NCI-H524 treated with DMSO at 0.1 percent for 48 hours (cell line): ENCODE measurements at places on chromosomes 6 and 20.
A peak's percentile ranks its signal among the peaks of the same experiment; 100 is the strongest.

DNA sequence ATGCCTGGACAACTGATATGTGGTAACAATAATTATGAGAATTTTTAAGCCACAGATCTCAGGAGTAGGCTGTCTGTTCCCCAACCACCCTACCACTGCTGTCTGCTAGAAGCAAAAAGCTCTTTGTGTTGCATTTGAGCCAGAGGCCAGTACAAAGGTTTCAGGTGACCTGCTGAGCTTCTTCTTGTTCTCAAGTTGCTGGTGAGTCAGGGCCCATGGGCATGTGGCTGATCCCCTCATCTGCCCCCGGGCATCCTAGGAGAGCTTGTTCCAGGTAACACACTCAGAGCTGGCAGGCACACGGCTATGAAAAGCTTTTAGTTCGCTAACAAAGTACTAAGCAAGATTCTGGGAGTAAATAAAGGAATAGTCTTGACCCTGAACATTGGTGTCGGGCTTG, 285.3 kb downstream of the CDC5L start:
- no peak for DNase-seq

GRCh38 chr6:51349857-51350256, 531.2 kb downstream of the TFAP2B start:
- DNase-seq: no peak

- DNase-seq: no peak
Observed at GRCh38 chr6:14126191-14126590, 8.6 kb downstream of the CD83 start.

DNA sequence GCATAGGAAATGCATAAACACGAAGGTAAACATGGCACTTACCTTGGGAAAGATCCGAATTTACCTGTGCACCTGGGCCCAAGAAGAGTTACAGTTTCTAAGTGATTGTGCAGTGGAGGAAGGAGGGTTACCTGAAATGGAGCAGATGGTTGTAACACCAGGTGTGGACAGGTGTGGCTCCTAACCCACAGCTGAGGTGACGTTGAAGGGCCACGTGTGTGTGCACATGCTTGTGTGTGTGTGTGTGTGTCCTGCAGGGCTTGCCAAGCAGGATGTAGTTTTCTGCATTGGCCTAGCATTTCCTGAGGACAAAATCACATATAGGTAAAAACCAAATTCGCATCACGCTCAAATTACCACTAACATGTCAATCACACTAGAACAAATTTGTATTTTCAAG, 240.8 kb downstream of the ANKRD60 start:
- DNase-seq: no peak

- no peak for DNase-seq
Observed at GRCh38 chr6:50922579-50923525, 104.2 kb downstream of the TFAP2B start.

DNA sequence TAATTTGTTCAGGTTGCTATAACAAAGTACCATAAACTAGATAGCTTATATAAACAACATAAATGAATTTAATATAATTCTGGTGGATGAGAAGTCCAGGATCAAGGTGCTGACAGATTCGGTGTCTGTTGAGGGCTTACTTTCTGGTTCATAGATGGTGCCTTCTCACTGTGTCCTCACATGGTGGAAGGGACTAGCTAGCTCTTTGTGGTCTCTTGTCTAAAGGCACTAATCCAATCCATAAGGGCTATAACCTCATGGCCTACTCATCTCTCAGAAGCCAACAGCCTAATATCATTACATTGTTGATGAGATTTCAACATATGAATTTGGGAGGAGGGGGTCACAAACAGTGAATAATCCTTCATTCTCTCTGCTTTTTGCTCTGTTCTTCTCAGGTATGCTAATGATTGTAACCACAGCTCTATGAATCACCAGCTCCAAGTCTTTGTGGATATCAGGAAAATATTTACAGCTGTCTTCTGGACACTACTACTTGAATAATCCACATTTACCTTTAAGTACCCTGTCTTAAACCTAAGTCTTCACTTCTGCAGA, 122.3 kb downstream of the NKAIN2 start:
- DNase-seq: no peak

GRCh38 chr6:56499095-56499494, 143.6 kb downstream of the DST start:
- no peak for DNase-seq

GRCh38 chr6:168541307-168541706, 100.3 kb downstream of the SMOC2 start:
- DNase-seq: no peak

DNA sequence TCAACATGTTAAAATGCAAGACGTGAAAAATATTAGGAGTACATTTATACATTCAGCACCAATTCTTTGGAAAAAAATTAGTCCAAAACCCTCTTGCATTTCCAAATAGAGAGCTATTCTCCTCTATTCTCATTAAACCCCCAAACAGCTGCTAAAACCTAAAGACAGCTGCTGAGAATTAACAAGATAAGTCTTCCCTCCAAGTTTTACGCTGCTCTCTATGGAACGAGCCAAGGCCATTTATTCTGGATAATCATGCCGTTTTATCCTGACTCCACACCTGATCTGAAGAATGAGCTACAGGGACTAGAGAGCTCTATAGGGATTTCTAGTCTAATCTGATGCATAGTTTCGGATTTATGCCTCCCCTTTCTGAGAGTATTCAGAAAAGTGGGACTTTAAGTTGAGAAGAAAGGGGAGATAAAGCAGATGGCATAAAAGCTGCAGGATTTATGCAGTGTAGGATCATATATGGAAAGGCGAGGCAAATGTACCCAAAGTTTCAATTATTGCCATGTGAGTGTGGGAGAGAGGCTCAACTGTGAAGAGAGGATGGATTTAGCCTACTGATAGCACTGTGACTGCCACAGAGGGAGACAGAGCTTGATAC, 64.7 kb upstream of the HS3ST5 start:
- peak; percentile 85 for DNase-seq

DNA sequence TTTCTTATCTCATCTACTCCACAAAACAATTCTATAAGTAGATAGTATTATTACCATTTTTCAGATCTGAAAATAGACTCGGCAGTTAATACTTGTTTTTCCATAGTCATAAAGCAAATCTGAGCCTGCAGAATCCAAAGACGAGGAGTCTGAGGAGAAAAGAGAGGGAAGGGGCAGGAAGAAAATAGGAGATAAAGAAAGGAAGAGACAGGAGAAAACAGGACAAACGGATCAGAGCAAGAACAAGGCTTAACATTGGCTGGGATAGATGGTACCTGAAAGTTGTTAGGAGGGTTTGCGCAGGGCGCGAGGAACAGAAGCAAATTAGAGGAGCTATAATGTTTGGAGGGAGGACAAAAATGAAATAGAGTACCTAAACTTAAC, 639 bp upstream of the PPIL1 start:
- no peak for DNase-seq

- DNase-seq: no peak
Observed at GRCh38 chr20:57892471-57892870, 182.7 kb upstream of the PMEPA1 start.

DNA sequence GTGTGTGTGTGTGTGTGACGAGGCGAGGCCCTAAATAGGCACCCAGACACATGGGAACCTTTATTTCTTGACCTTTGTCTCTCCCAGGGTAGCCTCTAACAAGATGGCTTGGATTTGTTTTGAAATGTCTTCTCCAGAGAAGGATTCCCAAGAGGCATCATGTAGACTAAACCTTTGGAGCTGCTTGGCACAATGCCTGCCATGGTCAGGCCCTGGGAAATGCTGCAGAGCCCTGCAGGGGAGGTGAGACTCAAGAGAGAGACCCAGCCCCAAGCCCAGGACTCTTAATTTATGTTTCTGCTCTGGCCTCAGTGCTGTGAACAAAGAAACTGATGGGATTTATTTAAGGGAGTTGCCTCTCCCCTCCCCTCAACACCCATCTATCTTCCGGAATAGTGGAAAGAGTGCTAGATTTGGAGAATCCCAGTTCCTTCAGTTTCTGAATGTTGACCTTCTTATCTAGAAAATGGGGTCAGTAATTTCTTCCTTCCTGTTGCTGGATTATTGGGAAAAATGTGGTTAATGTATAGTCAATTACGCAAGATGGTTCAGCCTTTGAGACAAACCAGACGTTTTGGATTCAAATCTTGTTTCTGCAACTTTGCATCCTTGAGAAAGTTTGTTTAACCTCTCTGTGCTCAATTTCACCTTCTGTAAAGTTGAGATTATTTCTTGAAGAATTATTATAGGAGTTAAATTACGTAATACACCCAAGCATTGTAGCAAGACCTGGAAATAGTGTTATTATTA, 434.8 kb downstream of the MAFB start:
- DNase-seq: no peak

DNA sequence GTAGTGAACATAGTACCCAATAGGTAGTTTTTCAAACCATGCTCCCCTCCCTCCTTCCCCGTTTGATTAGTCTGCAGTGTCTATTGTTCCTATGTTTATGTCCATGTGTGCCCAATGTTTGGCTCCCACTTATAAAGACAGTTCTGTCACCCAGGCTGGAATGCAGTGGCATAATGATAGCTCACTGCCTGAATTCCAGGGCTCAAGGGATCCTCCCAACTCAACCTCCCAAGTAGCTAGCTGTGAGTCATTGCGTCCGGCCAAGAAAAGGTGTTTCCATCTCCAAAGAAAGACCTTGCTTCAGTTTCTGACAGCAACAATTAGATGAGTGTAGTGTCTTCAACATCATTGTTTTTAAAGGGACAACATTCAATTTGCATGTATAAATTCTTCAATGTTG, 131.1 kb upstream of the CEP162 start:
- DNase-seq: no peak
